CD4-positive, alpha-beta T cell treated with Interleukin-15 for 4 hours (primary cell): ENCODE measurements at places on chromosomes 7 and 10.

GRCh38 chr7:42342381-42342780, 105.4 kb upstream of the GLI3 start:
- no peak for DNase-seq

DNA sequence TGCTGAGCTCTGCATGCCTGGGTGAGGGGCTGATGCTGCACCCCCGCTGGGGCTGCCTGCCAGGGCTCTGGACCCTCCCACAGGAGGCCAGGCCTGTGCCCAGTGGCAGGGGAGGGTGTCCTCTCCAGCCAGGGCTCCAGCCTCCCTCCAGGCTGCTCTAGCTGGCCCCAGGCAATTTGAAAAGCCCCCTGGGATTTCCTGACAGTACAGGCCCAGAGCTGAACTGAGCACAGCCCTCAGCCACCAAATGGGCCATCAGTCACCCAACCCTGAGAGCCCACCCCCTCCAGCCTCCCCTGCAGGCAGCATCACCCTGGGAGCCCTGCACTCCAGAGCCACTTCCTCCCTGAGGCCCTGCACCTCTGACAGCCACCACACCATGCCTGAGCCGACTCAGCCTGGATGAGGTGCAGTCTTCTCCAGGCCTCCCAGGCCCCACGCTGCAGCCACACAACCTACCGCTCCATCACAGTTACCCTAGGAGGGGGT, 101.8 kb upstream of the RET start:
- no peak for DNase-seq

GRCh38 chr10:72049969-72050781, 38.2 kb downstream of the SPOCK2 start:
- no peak for DNase-seq

DNA sequence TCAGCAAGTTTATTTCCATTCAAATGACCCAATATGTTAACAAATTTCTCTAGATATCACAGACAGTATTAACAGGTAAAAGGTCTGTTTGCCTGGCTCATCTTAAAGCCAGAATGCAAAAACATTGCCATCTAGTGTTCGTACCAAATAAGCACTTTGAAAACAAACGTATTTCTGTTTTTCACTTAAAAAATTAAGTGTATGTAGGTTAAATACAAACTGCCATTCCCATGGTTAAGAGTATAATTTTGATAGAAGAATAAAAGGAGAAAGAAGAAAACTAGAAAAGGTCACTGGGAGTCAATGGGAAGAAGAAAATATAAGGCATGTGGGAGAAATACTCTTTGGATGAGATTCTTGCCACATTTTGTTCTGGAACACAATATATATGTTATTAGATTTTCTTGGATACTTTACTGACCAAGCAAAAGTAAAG, 51.0 kb downstream of the ORC5 start:
- no peak for DNase-seq

- no peak for DNase-seq
Observed at GRCh38 chr10:104657457-104657856, 16.4 kb downstream of the SORCS3 start.

DNA sequence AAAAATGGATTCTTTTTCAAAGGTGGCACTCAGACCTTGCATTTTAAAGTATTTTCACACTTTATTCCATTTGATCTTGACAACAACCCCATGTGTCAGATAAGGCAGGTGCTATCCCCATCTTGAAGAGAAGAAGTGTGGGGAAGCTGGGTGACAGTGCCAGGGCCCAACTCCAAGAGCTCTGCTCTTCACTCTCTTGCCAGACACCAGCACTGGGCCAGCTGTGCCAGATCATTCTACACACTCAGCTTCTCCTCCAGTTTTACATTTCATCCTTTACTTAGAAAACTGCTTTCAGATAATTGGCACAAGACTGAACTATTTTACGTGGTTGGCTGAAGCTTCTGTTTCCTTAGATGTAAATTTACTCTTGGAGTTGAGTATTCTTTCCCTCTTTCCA, 64.4 kb downstream of the ENO4 start:
- no peak for DNase-seq

GRCh38 chr7:26489906-26490639, 198.4 kb downstream of the SNX10 start:
- DNase-seq, result no peak

GRCh38 chr10:20648263-20648874, 248.7 kb downstream of the NEBL start:
- DNase-seq, result no peak

GRCh38 chr10:17059197-17059688, 70.4 kb downstream of the CUBN start:
- DNase-seq, result no peak

DNA sequence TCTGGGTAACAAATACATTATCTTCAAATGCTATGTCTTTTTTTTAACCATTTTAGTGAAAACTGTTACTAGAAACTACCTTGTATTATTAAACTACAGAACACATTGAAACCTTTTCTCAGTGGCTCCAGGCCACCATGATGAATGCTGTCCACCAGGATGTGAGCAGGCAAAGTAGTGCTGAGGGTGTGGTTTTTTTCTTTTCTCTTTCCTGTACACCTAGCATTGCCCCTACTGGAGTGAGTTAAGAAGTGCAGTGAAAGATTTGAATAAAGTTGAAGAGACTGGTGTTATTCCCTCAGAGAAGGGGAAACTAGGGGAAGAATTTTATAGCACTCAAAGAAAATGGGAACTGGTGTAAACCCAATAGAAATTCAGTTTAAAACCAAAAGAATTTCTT, 120.0 kb upstream of the SAMD8 start:
- DNase-seq, result peak; percentile 15

DNA sequence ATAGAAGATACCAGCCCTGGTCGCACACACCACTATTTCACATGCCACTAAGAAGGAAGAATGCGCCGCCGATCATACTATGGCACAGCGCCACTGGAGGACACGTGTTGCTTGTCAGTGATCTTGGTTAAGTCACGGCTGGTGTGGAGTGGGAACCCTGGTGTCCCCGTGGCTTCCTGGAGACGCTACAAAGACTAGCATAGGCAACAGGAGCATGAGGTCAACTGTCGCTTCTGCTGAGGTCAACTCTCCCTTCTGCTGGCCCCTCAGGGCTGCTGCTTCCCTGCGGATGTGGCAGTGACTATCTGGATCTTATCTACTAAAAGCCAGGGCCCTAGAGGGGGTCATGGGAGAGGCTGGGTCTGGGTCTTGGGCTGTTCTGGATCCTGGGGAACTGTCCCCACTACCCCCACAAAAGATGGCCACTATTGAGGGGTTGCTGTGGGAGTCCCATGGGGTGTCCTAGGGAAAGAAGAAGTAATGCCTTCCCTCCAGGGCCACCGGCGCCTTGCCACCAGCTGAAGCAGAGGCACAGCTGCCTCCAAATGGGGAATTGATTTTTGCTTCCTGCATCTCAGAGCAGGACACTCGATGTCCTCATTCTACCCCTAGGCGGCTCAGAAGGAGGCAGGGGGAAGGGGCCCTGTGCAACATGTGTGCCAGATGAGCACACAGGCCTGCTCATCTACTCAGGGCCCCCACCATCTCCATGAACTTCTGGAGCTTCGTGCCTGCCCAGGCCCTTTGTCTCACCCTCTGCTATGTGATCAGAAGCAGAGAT, 76.6 kb upstream of the PPIF start:
- no peak for DNase-seq

DNA sequence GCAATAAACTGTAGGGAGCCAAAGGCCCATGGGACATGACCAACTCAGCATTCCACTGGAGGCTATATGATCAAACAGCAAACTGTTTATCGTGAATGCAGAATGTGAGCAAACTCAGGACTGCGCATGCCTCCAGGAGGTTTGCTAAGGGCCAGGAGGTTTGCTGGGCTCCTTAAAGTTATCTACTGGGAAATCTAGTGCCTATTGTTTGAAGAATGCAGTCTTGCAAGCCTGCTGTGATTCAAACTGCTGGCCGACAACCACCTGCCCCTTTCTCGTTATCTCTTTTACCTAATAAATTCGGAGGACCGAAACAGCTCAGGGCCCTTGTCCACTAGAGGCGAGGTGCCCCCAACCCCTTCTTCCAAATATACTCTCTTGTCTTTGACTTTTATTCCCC, 404.1 kb downstream of the KCNMA1 start:
- no peak for DNase-seq

GRCh38 chr7:116348346-116348745, 138.0 kb downstream of the TES start:
- DNase-seq, result no peak

GRCh38 chr7:139230023-139230422, 1.0 kb upstream of the UBN2 start:
- no peak for DNase-seq

DNA sequence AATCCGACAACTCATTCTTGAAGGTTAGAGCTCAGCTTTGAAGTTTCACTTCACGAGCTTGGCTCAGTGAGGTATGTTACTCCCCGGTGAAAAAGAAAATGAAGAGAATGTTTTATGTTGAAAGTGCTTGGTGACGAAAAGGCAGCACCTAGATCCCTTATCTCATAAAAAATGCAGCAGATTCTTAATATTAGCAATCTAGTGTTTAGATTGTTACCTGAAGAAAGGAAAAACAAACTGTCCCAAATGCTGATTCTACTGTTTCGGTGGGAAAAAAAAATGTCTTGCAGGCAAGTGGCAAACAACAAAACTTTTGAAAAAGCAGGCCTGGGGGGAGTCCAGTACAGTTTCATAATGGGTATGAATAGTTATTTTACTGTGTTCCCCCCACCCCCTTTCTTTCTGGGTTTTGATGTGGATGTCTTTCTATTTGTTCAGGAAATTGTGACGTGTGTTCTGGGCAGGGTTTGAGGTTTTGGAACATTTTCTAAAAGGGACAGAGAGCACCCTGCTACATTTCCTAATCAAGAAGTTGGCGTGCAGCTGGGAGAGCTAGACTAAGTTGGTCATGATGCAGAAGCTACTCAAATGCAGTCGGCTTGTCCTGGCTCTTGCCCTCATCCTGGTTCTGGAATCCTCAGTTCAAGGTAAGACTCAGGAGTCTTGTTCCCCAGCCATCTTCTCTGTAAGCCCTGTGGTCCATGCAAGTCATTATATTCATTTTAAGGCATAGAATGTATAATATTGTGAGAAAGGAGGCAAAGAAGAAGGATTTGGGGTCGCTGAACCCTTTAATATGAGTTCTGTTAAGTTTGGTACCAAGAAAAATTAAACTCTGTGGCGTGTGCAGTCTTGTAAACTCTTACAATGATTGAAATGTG, at the start of gene SRGN:
TSS of gene SRGN (plus strand) at position 514 of the 881 bp plus-strand sequence. CDS start at position 569, 55 bp downstream.
- DNase-seq, result peak; percentile 82

GRCh38 chr7:66950763-66951162, 29.7 kb downstream of the TMEM248 start:
- no peak for DNase-seq

DNA sequence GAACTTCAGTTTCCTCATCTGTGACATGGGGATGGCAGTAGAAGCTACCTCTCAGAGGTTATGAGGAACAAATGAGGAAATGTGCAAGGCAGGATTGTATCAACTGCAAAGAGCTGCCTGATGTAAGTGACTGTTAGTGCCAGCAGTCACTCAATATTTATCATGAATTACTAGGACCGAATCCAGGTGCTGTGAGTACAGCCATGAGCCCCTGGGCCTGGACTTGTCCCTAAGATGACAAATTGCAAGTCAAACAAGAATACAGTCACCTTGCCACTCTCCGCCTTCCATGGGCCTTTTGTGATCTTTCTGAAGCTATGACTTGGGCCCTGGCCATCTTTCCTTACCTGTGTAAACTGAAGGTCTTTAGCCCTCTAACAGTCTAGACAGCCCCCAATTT, 27.7 kb upstream of the TLX1 start:
- no peak for DNase-seq

- DNase-seq, result no peak
Observed at GRCh38 chr10:27253576-27253975, 13.0 kb upstream of the ACBD5 start.

- no peak for DNase-seq
Observed at GRCh38 chr10:86168256-86168655, 198.3 kb downstream of the GRID1 start.

GRCh38 chr10:80199828-80200227, 5.5 kb downstream of the ANXA11 start:
- DNase-seq, result no peak

DNA sequence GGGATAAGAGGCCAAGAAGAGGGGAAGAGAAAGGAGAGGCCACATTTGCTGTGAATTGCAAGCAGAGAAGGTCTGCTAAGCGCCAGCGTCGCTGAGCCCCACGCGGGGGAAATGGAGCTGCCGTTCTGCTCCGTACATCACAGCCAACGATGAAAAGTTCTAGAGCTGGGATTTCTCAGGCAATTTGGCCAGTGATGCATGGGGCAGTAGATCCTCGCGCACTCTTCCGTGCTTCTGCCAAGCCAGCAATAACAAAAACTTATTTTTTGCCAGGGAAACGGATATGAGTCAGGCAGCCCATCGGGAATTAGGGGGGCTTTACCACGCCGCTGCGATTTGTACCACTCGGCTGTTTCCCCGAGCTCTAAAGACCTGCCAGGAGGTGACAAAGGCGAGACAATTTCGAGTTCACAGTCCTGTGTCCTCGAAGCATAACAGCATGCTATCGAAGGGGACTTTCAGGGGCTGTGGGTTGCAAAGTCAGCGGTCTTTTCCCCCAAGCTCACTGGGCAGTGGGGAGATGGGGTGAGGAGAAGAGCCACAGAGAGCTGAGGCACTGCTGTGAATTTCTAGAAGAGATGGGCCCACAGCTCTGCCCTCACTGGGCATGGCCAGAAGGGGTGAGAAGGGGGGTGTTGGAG, 30.0 kb upstream of the SLF2 start:
- no peak for DNase-seq

DNA sequence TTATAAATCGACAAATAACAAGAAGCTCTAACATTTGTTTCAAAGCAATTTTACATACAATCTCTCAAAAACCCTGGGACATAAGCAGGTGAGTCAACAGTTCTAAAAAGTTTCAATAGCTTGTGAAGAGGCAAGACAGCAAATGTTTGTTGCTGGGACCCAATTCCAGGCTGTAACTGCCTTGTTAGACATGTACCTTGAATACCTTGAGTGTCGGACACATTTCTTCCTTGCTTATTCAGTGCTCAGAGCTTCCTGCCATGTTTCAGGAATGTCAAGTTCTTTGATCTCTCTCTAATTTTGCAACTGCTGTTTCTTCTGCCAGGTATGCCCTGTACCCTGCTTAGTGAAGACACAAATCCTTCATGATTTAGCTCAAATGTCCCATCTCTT, 5.1 kb downstream of the CH25H start:
- DNase-seq, result no peak

DNA sequence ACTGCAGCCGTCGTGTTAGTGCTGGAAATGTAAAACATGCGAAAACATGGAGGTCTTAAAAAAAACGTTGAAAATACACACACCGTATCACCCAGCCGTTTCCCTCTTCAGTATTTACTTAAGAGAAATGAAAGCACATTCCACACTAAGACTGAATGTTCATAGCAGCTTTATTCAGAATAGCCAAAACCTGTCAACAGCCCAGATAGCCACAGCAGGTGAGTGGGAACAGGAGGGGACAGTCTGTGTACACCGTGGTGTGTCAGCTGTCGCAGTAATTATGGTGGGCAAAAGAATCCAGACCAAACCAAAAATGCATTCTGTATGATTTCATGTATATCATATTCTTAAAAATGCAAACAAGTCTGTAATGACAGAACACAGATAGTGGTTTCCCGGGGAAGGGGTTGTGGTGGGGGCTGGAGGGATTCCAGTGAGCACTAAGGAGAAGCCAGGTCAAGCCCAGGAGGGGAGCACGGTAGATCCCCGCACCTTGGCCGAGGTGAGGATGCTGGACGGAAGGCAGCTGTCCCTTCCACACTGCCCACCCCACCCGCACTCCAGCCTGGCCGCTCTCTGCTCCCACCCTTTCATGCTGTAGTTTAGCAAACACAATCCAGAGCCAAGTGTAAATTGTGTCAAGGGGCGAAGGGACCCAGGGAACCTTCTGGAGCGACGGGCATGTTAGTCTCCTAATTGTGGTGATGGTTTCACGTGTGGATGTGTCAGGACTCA, 123.6 kb downstream of the NKX6-2 start:
- DNase-seq, result no peak
